ENCODE measurements at places on chromosomes 1 and 21.

DNA sequence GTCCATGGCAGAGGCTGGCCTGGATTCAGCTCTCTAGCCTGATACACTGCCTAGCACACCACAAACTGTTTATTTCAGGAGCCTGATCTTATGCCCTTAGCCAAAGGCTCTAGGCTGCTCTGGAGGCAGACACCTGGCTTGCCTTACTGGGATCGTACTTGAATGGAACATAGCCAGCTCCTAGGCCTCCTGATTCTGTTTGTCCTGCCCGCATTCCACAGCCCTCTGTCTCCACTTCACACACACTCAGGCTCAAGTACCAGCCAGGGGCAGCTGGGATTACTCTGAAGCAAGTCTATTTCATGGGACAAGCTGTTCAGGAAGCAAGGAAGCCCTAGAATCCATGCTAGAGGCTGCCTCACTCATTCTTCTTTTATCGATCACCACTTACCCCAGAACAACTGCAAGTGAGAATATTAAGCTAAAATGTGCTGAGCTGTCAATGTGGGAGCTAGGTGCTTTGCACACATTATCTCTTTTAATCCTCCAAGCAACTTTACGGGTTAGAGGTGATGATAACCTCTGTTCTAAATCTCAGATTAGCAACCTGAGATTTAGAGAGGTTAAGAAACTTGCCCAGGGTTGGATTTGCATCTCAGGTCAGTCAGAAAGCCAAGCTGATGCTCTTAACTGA lies 31.1 kb upstream of the CYP4B1 start:
- DNase-seq = peak; percentile 18

DNA sequence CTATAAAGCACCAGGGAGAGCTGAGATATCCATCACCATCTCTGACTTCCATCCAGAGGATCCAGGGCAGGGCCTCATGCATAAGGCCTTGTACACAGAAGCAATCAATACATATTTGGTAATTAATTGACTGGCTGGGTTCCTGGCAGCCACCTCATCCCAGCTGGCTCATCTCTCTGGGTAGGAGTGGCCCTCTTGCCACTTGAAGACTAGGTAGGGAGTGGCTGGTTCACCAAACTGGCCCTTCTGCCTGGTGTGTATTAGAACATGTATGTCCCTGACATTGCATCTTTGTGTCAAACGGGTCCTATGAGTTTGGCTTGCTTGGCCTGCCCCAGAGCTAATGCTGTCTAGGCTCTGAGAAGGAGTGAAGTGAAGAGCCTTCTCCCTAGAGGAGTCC lies 11.8 kb downstream of the NUAK2 start:
- no peak for DNase-seq

DNA sequence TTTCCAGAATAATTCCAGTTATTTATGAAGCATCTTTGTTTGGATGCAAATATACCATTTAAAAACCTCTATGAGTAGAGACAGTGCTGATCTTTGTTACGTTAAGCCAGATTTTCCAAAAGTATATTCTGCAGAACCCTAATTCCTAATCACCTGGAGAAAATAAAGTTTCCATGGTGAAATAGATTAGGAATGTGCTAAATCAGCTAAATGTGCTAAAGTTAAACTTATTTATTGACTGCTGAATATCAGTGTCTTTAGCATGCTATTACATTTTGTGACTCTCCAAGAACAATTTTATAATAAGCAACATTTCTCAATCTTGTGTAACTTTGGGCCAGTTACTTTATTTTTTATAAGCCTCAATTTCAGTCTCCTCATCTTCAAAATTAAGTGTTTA lies 196.3 kb upstream of the NFIA start:
- no peak for DNase-seq

DNA sequence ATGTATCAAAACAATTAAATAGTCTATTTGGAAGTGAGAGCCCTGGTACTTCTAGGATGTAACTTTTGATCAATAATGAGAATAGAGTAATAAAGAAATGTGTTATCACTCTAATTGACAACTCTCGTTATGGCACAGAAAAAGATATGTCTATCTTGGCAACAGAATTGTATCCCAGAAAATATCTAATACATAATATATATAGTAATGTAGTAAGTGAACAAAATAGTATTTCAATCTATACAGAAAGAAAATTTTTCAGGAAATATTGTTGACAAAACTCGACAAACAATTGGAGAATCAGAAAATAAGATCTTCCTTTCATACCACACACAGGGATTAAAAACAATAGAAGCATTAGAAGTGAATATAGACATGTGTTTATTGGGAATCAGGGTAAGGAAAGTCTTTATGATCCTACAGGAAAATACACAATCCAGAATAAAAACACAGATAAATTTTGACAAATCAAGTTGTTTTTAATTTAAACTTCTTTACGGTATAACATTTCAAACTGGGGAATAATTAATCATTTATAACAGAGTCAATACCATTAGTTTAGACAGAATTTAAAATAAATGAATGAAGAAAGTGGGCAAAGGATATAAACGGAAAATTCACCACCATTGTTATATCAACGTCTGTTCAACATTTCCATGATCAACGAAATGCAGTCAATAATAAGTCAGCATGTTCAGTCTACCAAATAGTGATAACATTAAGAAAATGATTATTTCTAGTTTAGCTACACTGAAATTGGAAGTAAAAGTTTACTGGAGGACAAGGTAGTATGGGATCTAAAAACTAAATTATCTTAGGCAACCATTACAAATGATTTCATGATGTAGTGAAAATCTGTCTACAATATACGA lies 1526.5 kb upstream of the TPTE start:
- no peak for DNase-seq

GRCh38 chr1:115839029-115839678 lies 1.8 kb downstream of the NHLH2 start:
- no peak for DNase-seq

DNA sequence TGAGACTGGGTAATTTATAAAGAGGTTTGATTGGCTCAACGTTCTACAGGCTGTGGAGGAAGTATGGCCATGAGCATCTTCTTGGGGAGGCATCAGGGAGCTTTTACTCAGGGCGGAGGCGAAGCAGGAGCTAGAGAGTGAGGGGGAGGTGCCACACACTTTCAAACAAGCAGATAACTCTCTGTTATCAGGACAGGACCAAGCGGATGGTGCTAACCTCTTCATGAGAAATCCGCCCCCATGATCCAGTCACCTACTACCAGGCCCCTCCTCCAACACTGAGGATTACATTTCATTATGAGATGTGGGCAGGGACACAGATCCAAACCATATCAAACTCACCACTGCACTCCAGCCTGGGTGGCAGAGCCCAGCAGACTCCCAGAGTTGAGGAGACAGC lies 11.5 kb upstream of the LRRC47 start:
- DNase-seq = no peak

DNA sequence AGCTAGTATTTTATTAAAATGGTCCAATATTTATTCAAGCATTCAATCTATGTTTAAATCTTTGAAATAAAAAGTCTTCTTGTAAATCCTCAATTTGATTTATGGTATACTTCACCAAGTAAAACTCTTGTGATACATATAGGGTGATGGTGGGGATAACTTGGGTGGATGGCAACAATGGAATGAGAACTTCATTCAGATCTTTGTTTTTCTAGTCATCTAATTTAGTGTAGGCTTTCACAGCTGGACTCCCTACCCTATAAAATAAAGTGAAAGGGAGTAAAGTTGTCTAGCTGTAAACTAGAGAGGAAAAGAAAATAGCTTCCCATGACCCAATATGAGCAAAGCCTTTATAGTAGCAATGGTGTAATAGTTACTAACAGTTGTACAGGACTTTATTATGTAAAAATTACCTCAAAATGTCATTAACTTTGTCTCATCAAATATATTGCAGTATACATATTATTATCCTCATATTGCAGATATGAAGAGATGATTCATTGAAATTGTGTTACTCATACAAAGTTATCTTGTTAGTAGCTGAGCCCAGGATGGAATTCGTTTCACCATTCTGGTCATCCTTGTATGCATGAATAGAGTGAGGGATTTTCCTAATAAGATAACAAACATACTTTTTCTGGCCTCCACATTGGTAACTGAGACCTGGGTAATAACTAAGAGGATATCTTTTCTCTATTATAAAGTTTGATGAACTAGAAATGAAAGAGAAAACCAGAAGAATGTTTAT lies 1377.7 kb upstream of the ADGRL4 start:
- no peak for DNase-seq

DNA sequence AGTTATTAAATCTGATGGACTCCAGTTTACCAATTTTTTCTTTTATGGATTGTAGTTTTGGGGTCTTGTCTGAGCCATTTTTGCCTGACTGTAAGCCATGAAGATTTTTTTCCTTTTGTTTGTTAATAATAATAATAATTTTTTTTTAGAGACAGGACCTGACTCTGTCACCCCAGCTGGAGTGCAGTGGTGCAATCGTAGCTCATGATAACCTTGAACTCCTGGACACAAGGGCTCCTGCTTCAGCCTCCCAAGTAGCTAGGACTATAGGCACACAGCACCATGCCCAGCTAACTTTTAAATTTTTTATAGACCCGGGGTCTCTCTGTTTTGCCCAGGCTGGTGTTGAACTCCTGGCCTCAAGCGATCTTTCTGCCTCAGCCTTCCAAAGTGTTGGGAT lies 6.3 kb downstream of the PTBP2 start:
- no peak for DNase-seq

- no peak for DNase-seq
Observed at GRCh38 chr1:50047916-50048694, 24.4 kb upstream of the AGBL4 start.

DNA sequence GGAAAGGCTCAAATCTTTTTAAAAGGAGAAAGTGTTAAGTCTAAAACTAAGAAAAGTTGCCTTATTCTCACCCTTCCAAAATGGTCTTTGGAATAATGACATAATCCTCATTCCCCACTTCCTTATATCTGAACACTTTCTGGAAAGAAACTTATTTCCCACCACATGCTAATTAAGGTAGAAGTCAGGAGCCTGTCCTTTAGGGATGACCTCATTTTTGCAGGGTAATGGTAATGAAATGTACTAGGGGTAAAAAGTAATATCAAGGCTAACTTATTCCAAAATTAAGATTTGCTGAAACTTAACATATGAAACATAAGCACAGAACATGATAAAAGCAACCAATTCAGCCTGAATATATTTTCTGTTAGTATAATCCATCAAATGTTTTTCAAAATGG lies 29.4 kb upstream of the C1orf185 start:
- DNase-seq = no peak

DNA sequence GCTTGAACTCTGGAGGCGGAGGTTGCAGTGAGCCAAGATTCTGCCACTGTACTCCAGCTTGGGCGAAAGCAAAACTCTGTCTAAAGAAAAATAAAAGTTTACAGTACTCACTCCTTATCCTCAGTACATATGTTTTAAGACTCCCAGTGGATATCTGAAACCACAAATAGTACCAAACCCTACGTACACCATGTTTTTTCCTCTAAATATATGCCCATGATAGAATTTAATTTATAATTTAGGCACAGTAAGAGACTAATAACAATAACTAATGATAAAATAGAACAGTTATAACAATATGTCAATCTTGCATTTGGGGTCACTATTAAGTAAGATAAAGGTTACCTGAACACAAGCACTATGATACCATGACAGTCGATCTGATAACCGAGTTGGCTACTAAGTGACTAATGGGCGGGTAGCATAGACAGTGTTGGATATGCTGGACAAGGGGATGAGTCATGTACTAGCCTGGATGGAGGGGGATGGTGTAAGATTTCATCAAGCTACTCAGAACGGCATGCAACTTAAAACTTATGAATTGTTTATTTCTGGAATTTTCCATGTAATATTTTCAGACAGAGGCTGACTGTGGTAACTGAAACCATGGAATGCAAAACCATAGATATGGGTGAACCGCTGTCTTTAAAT lies 43.7 kb downstream of the ST7L start:
- no peak for DNase-seq

GRCh38 chr1:3001471-3002348 lies 19.6 kb upstream of the ACTRT2 start:
- no peak for DNase-seq

- no peak for DNase-seq
Observed at GRCh38 chr21:42725416-42725930, 72.1 kb downstream of the PDE9A start.

DNA sequence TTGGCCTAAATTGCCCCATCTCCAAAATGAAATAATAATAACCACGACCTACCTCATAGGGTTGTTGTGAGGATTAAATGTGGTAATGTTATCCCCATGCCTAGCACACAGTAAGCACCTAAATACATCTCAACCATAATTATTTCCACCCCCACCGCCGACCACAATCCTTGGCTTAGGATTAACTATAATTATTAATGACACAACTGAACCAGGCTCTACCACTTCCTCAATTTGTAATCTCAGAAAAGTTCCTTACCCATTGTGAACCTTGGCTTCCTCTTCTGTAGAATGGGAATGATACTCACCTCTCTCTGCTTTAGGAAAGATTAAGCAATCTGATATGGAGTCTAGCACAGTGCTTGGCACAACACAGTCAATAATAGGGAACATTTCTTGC lies 44.3 kb upstream of the TACSTD2 start:
- no peak for DNase-seq

GRCh38 chr1:109466452-109467300 lies at the start of gene SYPL2:
Gene SYPL2, plus strand, starts transcription at chr1:109466546. Its CDS starts 298 bp downstream, at chr1:109466844.
- DNase-seq = no peak

DNA sequence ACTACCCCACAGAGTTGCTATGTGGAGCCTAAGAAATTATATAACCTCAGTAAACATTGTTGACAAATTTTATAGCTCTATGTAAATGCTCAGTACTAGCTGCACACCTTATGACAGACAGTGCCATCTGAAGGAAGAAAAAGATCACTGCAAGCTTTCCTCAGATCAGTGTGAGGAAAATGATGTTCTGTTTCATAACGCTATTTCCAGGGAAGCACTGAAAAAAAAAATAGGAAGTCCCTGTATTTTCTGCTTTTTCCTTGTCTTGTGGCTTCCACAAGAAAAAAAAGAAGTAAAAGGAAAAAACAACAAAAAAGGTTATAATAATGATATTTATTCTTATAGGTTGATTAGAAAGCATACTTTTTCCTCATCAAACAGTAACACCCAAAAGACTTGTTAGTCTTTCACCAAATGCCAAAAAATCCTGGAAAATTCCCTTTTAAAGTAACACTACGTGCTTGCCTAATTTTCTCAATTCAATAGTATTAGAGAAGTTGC lies 23.2 kb downstream of the LYST start:
- DNase-seq = peak; percentile 26

DNA sequence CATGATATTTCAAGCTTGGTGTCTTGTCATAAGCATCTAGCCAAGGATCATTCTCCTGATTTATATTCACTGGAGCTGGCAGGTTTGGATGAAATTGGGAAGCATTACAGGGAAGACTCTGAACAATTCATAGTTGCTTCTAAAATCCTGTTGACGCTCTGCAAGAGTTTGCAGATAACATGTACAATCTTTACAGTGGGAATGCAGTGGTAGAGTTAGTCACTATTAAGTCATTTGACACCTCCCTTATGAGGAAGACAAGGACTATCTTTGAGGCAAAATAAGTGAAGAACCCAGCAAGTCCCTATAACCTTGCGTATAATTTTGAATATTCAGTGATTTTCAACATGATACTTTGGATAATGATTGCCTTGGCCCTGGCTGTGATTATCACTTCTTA lies 45.3 kb upstream of the CRB1 start:
- no peak for DNase-seq

GRCh38 chr1:247452447-247453039 lies 5.4 kb downstream of the OR2B11 start:
- no peak for DNase-seq
